Stimulated activated CD8-positive, alpha-beta memory T cell treated with anti-CD3 and anti-CD28 coated beads, Interleukin-7, amount 100 ng/mL, for 48 hours (primary cell): ENCODE measurements at places on chromosomes 3 and 15.

DNA sequence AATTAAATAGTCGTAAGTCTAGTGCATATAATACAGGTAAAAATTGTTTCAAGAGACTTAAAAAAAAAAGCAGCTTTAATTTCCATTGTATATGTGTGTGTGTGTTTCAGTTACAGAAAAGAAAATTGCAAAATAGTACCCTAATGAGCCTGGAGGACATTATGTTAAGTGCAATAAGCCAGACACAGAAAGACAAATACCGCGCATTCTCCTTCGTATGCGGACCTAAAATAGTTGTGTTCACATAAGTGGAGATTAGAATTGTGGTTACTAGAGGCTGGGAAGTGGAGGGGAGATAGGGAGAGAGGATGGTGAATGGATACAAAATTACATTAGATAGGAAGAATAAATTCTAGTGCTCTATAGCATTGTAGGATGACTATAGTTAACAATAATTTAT lies 3.6 kb downstream of the MESD start:
- DNase-seq: no peak

- no peak for DNase-seq
These were observed 87.6 kb upstream of the LRIG1 start for GRCh38 chr3:66588340-66588847.

DNA sequence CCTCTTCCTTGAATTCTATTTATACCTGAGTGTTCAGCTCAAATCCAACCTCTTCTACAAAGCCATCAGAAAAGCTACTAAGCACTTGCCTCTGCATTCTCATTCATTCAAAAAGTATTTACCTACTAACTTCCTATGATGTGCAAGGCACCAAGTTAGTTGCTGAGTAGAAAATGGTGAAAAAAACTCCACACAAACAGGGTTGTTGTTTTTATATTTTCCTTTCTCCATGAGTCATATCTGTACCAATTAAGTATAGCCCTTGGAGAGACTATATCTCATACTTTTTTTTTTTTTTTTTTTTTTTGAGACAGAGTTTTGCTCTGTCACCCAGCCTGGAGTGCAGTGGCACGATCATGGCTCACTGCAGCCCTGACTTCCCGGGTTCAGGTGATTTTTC lies 67.7 kb downstream of the IGF2BP2 start:
- no peak for DNase-seq

DNA sequence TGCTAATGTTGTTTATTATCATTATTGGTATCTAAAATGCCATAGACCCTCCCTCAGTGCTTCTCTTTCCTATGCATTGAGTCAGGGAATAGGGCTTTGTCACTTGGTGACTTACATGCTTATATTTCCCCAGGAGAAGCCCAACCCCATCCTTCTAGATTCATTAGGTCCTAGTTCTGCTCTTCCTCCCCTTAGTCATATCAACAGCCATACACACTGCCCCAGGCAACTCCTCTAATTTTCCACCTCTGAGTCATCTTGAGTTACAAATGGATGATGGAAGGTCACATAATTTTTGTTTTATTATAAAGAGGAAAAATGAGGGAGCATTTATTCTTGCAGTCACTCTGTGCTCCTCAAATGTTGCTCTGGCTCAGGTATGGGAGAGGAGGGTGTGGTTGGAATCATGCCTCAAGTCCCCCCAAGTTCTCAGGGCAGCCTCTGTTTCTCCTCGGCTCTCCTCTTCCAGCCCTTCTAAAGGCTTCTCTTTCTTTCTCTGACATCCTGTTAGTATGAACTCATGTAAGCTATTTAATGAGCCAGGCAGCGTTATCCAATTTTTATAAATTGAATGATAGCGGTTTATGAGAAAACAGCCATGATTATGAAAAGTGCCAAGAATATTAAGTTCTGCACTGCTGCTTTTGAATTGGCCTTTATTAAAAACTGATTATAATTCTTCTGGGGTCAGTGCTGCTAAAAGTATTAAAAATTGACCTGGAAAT lies 45.6 kb upstream of the FSTL1 start:
- DNase-seq: no peak

GRCh38 chr3:161212906-161213305 lies 8.2 kb upstream of the NMD3 start:
- DNase-seq: no peak

GRCh38 chr3:109059264-109059663 lies 58.7 kb downstream of the MORC1 start:
- DNase-seq: no peak

- DNase-seq: no peak
These were observed 3.5 kb upstream of the VIPR1 start for GRCh38 chr3:42498791-42499477.

GRCh38 chr3:17672506-17672905 lies 69.9 kb downstream of the TBC1D5 start:
- no peak for DNase-seq

DNA sequence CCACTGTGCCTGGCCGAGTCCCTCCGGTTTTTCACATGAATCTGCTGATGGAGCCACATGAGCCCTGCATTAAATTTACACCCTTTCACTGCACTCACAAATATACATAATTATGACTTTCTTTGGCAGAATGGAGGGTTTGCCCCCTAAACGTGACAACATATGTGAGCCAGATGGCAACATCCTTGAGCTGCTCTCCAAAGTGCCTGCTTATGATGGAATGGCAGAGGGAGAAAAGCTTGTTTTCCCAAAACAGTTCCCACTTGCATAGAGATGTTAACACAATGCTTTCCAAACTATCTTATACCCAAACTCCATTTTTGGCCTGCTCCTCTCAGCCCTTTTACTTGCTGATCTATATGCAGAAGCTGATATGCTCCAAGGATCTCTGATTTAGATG lies 54.9 kb downstream of the ABCC5 start:
- DNase-seq: no peak

GRCh38 chr3:101709126-101709525 lies 15.3 kb upstream of the CEP97 start:
- DNase-seq: no peak

- no peak for DNase-seq
These were observed 25.7 kb upstream of the ANO10 start for GRCh38 chr3:43647331-43648166.

GRCh38 chr3:98209244-98209643 lies 42.7 kb downstream of the OR5H15 start:
- no peak for DNase-seq

DNA sequence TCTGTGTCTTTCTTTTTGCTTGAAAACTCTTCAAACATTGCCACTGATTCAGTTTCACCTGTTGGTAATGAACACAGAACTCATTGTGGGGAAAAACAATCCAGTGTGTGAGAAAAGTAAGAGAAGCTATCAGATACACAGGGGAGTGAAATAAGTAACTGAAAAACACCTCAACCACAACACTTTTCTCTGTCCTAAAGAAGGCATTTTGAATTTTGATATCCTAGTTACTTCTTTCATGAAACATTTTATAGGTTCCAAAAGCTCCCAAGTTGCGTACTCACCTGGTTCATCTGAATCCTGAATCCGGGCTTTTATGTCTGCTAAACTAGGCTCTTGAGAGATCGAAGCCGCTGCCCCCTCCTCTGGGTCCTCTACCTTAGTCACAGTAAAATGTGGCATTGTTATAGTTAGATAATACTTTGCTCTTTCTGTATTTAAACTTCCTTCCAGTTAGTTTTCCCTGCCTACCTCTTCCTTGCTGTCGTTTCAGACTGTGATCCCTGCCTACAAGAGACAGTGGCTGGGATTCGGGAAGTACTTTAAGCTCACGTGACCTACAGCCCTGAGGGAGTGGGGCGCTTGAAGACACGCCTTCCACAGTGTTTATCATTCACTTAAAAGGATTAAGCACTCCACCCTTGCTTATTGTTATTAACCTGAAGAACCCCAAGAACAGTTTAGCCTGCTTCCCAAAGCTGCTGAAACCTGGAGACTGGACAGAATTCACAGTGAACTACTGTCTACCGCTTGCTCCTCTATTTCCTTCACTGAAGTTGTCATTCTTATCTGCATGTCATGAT lies 19.1 kb downstream of the SLC12A6 start:
- DNase-seq: no peak

GRCh38 chr3:27638594-27638993 lies 83.5 kb downstream of the EOMES start:
- no peak for DNase-seq

DNA sequence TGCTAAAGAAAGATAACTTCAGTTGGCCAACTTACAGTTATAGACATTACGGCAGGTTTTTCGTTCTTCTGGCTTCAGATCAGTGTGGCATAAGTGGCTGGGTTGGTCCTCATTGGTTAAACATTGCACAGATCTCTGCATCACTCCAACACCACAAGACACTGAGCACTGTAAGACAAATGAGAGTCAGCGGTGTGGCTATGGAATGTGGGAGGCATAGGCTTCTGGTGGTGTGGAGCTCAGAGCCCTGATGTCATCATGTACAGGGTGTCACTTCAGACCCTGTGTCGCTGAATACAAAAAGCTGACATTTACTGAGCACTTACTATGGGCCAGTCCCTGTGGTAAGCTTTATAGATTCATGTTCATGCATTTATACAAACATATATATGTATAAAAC lies 146.0 kb downstream of the ADAMTS9 start:
- DNase-seq: no peak

GRCh38 chr3:108899530-108899929 lies 54.1 kb downstream of the GUCA1C start:
- no peak for DNase-seq

GRCh38 chr3:126439346-126439967 lies 36.2 kb downstream of the ZXDC start:
- no peak for DNase-seq

GRCh38 chr3:13324835-13325501 lies 95.2 kb downstream of the NUP210 start:
- no peak for DNase-seq

DNA sequence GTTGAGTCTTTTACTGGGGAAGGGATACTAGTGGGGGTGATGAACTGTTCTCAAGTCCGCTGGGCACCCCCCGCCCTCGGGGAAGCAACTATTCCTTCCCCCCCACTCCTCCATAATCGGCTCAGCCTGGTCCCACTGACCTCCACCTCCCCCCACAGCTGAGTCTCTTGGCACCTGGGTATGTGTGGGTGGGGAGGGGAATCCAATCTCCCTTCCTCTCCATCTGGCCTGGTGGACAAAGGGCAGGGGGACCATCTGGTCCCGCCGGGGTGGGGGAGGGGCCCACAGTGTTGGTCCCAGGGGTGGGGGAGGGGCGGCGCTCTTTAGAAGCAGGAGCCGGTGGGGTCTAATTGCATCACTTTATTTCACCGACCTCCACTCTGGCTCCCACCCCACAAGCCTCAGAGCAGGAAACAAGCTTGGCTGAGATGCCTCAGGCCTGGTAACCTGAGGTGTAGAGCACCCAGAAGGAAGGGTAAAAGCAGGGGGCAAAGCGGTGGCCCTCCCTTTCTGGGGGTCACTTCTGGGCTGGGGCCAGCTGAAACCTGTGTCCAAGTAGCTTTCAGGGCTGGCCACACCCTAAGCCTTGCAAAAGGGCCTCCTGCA lies 1.0 kb upstream of the PCBP4 start:
- no peak for DNase-seq

GRCh38 chr3:148238421-148238821 lies 459.3 kb upstream of the AGTR1 start:
- no peak for DNase-seq

GRCh38 chr15:97745481-97746071 lies 214.9 kb upstream of the ARRDC4 start:
- no peak for DNase-seq

DNA sequence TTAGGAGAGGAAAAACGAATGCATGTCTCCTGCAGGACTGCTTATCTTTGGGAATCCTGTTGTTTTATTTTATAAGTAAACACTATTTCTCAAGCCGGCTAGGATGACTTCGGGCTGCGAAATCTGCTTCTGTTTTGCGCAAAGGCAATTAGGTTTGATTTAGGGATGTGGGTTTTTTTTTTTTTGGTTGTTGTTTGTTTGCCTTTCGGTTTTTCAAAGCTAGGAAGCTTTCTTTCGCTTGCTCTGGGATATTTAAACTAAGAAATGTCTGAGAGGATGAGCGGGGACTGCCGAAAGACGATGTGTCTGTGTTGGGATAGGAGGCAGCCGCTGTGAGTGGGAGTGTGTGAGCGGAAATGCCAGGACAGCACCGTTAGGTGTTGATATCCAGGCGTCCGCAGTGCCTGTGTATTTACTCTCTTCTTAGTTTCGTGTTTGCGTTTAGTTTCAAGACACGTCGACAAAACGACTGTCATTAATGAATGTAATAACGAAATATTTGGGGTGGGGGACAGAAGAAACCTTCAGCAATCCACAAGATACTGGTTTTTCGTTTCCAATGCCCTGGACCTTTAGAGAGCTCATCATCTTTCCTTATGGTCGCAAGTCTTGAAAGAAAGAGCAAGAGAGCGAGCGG lies 604 bp downstream of the ISL2 start:
- DNase-seq: no peak

- no peak for DNase-seq
These were observed 46.7 kb upstream of the MYZAP start for GRCh38 chr15:57544848-57545480.

DNA sequence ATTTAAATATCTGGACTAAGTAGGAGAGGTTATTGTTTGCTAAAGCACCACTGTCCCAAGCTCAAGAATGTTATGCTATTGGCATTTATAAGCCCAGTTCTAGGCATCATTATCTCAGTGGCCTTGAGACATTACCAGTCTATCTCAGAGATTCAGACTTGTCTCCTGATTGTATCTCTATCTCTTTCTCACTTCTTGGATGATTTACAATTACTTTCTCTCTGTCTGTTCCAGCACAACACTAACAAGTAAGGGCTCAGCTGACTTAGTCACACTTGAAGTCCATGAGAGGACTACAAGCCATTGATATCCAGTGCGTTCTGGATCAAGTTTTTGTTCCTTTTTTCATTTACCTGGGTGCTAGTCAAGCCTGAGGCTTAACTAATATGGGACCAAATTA lies 60.2 kb downstream of the TRIM69 start:
- DNase-seq: no peak

- DNase-seq: no peak
These were observed 90.1 kb downstream of the PCSK6 start for GRCh38 chr15:101399431-101399830.

DNA sequence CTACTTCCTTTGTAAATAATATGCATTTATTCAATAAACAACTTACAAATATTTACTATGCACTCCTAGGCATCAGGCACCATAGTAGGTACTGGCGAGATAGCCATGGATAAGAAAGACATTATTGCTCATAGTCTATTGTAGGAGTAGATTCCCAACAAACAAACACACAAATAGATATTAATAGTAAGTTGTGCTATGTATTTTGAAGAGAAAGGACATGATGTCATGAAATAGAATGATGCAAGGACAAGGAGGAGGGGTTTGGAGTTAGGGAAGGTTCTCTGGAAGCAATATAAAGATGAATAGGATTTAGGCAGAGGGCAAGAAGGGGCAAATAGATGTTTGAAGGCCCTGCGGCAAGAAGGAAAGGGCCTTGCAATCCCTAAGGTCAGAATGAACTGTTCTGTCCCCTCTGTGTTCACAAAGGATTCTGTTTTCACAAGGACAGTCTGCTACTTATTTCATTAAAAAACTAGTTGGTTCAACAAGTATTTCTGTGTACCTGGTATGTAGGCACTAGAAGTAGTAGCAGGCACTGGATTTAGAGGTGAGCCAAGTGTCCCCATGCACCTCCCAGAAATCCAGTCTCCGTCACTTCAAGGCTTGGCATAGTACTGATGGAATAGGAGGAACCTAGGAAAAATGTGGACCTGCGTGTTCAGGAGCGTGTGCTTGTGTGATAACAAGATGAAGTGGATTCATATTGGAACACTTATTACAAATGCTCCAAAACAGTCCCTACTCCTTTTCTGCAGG lies 231.8 kb upstream of the TPRG1 start:
- DNase-seq: no peak
